ENCODE measurements at places on chromosomes 12 and 14.

DNA sequence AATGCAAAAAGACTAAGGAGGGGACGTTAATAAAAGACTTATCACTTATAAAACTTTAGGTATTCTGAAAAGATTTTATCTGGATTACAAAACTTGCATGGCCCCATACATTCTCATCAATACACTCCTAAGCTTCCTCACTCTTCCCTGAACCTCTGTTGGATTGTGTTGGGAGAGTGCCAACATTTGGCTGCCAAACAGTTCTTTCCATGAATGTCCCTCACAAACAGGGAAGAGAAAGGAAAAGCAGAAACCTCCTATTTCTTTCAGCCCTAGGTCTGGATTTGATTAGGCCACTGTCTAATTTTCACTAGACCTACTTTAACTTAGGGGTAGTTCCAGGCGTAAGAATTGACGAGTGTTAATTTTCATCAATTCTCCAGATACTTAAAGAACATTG is 11.7 kb downstream of the PTHLH start:
- DNase-seq, result no peak

GRCh38 chr14:56170028-56170427 is 51.8 kb downstream of the PELI2 start:
- DNase-seq, result no peak

GRCh38 chr14:44505588-44505987 is 1.5 kb downstream of the FSCB start:
- DNase-seq, result no peak

DNA sequence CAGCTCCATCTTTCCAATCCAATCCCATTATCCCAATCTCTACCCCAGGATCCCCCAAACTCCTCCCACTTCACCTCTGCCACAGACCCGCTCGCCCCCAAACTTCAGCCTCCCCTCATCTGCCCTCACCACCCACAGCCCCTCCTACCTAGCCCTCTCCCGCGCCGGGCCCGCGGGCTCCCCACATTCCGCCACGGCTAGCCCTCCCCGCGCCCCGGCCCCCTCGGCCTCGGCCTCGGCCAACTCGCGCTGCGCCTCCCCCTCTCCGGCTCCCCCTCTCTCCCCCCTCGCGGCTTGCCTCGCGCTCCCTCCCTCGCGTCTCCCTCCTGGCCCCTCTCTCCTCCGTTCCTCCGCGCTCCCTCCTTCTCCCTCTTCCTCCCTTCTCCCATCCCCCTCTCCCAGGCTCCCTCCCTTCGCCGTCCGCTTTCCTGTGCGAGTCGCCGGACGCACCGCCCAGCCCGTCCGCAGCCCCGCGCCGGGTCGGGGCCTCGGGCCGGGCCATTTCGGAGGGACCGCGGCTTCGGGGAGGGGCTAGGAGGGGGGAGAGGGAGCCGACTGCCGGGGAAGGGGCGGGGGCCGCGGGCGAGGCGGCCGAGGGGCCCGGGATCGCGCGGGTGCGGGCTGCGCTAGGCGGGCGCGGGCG is at the start of gene ATN1:
TSS of gene ATN1 (plus strand) at position 581 of the 643 bp plus-strand sequence. CDS start 6,043 bp downstream, outside the sequence.
- peak; percentile 59 for DNase-seq

DNA sequence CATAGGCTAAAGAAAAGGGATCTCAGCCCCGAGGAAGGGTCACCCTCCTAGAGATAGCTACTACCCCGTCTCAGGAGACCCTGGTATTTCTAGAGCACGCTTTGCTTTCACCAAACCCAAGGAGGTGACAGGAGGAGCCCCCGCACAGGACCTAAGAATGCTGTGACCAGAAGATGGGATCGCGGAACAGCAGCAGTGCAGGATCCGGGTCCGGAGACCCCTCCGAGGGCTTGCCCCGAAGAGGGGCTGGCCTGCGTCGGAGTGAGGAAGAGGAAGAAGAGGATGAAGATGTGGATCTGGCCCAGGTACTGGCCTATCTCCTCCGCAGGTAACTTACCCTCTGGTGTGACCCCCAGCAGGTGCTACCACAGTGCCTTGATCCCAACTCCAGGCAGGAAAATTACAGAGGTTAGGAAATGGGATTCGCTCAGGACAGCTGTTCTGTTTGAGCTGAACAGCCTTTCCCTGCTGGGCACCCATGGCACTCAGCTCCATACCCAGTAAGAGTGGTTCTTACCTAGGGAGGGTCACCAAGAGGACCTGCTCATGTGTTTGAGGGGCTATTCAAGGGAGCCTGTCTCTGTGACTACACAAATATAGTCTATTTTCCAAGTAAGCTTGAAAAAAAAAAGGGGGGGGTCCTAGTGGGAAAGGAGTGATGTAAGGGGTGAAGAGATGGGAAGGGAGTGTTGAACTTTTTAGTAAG is 826 bp upstream of the NRL start:
- no peak for DNase-seq

- DNase-seq, result no peak
These were observed 25.8 kb downstream of the SNRNP35 start for GRCh38 chr12:123483602-123484248.

DNA sequence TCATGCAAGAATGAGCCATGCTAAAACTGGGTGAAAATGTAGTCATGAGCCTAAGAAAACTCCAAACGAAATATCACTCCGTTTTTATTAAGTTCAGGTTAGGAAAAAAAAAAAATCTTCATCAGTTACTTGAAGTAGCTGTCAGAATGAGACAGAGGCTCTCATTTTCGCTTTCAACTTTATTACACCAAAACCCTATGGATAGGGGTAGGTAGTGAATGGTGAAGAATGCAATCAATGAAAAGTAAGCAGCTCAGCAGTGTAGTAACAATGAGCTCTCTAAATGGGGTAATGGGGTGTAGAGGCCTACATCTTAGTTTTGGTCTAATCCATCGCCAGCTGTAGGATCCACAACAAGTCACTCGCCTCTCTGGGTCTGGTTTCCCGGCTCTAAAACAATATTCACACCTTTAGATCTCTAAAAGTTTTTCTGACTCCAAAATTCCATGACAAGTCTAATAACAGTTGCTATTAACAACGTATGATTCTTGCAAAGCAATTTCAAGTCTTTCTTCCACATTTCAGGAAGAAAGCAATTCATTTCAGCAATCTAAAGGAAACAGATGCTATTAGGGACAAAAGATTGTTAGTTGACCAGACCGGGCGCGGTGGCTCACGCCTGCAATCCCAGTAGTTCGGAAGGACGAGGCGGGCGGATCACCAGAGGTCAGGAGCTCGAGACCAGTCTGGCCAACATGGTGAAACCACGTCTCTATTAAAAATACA is 1.7 kb downstream of the BTBD7 start:
- no peak for DNase-seq

- DNase-seq, result no peak
These were observed 208.7 kb downstream of the KITLG start for GRCh38 chr12:88371416-88372183.

DNA sequence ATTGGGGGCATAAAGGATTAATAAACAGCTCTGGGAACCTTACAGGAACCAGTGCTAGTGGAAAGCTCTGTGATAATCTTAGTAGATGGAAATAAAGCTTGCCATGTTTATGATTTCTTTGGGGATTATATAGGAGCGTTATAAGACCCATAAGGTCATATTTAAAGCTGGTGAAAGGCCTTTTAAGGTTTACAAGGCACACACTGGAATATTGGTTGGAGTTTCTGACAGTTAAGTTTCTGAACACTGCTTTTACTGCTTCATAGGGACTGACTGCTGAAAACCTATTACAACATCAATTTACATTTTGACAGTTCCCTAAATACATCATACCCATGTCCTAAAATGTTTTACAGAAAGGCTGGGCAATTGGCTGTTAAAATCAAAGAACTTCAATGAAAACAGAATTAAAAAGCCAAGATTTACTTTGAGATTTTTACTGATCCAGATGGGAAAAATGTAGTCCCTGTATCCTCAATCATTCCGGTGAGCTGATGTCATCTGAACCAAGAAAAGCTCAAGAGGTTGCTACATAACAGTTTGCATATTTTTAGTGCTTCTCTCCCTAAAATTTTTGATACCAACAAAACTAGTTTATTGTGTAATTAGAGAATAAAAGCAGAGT is 153.7 kb upstream of the IGF1 start:
- DNase-seq, result no peak

- no peak for DNase-seq
These were observed 41.0 kb upstream of the PLEKHG3 start for GRCh38 chr14:64663174-64663573.

- no peak for DNase-seq
These were observed 51.4 kb upstream of the OAS1 start for GRCh38 chr12:112855375-112855774.

- DNase-seq, result no peak
These were observed 393.1 kb upstream of the RGS6 start for GRCh38 chr14:71538938-71539649.

GRCh38 chr12:26185532-26186320 is 9.6 kb upstream of the SSPN start:
- no peak for DNase-seq

GRCh38 chr14:102215071-102215470 is 75.4 kb downstream of the WDR20 start:
- peak; percentile 53 for DNase-seq

DNA sequence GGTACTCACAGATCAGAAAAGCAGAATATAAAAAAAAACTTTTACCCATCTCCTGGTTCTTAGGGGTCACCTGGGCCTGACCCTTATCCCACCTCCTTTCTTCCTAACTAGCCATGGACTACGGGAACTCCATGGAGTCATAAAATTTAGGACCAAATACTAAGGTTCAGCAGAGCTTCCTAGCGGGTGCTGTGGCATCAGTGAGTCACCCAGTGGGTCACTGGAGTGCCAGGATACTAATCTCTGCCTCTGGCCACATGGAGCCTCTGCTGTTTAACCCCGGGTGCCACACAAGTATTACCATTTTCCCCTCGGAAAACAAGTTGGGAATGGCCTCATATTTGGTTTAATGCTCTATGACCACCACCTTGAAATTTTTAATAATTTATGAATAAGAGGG is 6.9 kb downstream of the ZBTB39 start:
- DNase-seq, result no peak

DNA sequence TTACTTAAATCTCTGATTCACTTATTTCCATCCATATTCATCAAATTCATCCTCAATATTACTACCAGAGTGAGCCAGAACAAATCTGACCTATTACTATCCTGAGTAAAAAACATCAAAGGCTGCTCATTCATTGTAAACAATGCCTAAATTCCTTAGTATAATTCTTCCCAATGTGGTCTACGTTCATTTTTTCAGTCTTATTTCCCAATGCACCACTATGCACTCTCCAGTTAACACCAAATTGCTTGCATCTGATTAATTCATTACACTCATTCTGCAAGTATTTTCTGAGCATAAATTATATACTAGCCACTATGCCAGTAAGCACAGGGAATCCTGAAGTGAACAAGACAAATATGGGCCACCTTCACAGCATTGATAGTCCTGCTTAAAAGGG is 110.0 kb downstream of the EPS8 start:
- DNase-seq, result no peak

DNA sequence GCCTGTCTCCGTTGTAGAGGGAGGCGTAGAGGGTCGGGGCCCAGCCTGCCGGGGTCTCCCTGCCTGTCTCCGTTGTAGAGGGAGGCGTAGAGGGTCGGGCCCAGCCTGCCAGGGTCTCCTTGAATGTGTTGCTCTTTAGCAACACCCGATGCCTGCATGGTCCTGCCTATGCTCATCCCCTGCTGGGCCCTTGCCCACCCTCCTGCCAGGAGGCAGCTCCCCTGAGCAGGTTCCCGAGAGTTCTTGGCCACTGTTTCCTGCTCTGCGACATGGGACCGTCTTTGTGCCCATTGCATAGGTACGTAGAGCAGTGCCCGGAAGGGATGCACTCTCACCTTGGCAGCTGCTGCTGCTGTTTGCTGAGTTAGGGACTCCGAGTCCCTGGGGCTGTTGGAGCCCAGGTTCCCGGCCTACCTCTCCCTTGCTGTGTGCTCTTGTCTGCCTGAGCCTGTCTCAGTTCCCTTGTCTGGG is 3.3 kb downstream of the KIF26A start:
- no peak for DNase-seq

DNA sequence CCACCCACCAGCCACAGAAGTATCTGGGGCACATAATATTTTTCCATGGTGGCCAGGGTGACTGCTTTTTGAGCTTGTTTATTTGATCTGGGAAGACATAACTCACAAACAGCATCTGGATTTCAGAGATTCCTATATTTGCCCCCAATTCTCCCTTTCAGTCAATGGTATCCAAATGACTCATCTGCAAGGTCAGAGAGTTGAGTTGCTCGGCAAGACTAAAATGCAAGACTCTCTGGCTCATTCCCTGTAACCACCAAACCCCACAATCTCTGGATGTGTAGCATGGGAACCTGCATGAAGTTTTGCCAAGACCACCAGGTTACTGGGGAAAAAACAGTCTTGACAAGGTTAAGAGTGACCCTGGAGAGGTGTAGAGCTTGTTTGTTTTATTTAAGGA is 174.9 kb upstream of the FAR2 start:
- DNase-seq, result no peak

- no peak for DNase-seq
These were observed 11.6 kb upstream of the KCNJ8 start for GRCh38 chr12:21786041-21786531.

- no peak for DNase-seq
These were observed 364.3 kb upstream of the DDHD1 start for GRCh38 chr14:53517270-53517960.

DNA sequence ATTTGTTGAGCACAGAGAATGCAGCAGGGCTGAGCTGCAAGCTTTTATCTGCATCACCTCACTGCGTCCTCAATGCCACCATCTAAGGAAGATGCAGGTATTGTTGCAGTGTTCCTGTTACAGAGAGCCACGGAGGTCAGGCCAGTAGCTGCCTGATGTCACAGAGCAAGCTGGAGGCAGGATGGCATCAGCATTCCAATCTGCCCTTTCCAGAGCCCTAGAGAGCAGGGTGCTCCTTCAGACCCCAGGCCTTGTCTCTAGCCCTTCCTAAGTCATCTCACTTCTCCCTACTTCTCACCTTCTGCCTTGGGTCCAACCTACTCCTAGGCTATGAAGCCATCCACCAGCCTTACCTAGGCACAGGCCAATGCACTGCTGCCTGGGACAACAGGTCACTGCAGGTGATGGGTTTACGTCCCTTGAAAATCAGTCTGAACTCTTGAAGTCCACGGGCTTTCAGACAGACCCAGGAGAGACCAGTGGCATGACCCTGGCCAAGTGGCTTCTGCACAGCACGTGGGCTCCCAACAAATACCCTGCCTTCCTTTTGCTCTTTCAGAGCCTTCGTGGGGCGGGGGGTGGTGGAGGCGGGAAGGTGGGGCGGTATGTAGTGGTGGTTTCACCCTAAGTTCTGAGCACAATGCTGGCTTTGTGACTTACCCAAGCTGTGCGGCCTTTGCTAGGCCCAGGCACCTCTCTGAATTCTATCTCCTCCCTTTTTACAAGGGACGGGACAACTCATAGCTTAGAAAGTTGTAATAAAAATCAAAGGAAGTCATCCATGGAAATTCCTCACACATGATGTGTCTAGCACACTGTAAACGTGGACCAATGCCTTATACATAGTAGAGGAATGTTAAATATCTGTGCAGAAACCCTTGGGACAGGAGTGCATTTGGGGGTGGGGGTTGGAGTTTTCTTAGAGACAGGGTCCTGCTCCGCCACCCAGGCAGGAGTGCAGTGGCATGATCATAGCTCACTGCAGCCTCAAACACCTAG is 136.0 kb downstream of the KSR2 start:
- no peak for DNase-seq

DNA sequence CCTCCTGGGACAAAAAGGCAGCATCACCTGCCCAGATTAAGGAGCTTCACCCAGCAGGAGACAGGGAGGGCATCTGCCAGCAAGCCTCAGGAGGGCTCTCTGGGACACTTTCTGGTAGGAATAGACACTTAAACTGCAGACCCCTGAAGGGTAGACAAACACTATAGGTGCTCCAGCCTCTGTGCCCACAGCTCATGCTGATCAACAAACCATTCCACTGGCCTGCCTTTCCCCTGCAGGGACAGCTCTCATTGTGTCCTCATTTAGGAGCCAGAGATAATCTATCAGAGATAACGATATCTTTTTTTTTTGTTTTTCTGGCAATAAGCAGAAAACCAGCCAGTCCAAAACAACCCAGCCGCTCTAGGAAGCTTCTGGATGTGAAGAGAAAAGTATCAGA is 251.8 kb upstream of the CCDC196 start:
- DNase-seq, result peak; percentile 80

Data from NCI-H1092 (cell line).